ENCODE measurements at places on chromosomes 2 and 18. TPM values are rescaled to one million over a fixed set of nuclear protein-coding genes. Genes with fewer than 3 reads are reported as not detected.

Gene ACTG2
- 0.13 TPM for total RNA-seq

Gene ATP6V1B1
- not detected for total RNA-seq

Gene RAB17
- not detected for total RNA-seq

Gene EPB41L3
- not detected for total RNA-seq

Gene POTEJ
- not detected for total RNA-seq

Gene TMEM37
- total RNA-seq = not detected

Gene GLI2
- not detected for total RNA-seq

Gene ACTR1B
- 92.1 TPM for total RNA-seq

Gene C2orf15
- total RNA-seq = 0.80 TPM

Gene SPATA3
- total RNA-seq = 0.21 TPM

Gene SLC20A1
- total RNA-seq = 111 TPM

Gene GPR75
- 2.2 TPM for total RNA-seq

Gene TMEM163
- 0.10 TPM for total RNA-seq

Gene PRKAG3
- total RNA-seq = not detected

Gene GPR155
- 4.5 TPM for total RNA-seq

Gene KCNJ13
- not detected for total RNA-seq

Gene TLX2
- 0.25 TPM for total RNA-seq

Gene GKN2
- not detected for total RNA-seq

Gene TMEM178A
- not detected for total RNA-seq

Gene SMARCAL1
- 28.4 TPM for total RNA-seq

Gene FTCDNL1
- 4.6 TPM for total RNA-seq

Gene C2orf80
- not detected for total RNA-seq

Gene HS6ST1
- total RNA-seq = 18.1 TPM

Gene ADGRF3
- 3.9 TPM for total RNA-seq

Gene RAB31
- 0.51 TPM for total RNA-seq

Measured in activated CD8-positive, alpha-beta memory T cell treated with anti-CD3 and anti-CD28 coated beads for 36 hours (primary cell).